ENCODE measurements at places on chromosomes 7 and 10.

DNA sequence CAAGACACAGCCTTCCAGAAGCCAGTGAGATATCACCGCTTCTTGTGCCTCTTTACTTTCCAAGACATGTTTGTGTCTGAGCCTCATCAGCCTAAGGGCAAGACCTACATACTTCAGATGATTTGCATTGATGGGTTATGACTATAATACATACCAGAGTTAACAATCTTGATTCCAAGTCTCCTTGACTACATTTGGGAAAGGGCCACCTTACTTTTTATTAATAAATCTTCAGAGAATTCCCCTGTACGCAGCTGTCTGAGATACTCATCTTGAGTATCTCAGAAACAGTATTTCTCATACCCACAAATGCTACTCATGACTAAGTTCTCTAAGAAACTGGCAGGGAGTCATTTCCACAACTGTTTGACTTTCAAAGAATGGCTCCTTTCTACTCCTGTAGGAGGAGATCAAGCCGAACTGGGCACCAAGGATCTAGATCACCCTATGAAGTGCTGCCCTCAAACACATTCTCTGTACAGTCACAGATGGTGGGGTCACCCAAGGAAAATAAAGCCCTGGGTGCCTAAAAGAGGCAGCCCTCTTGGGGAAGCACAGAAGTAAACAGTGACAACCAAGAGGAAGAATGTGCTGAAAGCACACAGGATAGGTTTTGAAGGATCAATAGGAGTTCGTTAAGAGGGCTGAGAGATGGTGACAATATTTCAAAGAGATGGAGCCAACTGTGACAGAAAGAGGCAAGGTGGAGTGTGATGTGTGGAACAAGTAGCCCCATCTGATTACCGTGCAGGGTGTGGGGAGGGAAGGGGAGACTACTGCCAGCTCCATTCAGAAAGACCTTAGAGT lies 138.9 kb downstream of the JAZF1 start:
- DNase-seq = no peak

DNA sequence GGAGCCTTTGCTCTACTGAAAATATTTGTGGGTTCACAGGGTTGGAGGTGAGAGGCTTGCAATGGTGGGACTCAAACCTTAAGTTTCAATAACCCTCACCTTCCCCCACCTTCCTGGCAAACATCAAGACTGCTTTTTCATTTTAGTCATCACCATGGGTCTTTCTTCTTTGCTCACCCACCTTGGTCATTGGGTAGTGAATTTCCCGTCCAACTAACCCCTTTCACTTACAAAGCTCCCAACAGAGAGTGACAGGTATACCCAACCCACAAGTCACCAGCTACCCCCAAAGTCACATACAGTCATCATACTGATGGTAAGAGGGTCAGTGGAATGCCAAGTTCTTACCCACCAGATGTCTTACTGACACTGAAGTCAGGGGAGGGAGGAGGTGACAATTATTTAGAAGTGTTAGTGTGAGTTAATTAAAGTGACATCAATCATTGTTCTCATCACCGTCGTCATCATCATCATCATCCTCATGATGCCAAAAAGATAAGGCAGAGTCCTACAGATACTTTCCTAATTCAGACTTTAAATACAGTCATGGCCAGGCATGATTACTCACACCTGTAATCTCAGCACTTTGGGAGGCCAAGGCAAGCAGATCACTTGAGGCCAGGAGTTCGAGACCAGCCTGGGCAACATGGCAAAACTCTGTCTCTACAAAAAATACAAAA lies 49.0 kb downstream of the PIK3AP1 start:
- peak; percentile 49 for DNase-seq

DNA sequence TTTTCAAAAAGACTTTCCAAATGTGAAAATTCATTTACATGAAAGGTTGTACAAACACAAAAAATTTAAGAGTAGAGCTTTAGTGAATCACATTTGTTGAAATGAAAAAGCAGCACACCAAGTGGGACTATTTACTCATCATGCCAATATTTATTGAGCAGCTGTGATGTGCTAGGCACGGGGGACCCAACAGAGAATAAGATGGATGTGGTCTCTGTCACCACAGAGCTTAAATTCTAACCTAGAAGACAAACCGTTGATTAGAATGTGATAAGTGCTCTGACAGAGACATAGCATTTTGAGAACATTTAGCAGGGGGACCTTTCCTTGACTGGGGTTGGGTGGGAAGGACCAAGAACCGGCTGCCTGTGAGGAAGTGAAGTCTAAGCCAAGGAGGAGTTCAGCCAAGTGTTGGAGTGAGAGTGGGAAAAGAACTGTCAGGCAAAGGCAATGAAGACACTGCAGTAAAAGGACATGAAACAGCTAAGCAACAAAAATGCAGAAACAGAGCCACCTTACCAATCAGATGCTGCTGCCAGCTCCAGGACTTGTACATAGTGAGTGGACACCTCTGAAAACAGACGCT lies 19.1 kb downstream of the ADAM12 start:
- no peak for DNase-seq

DNA sequence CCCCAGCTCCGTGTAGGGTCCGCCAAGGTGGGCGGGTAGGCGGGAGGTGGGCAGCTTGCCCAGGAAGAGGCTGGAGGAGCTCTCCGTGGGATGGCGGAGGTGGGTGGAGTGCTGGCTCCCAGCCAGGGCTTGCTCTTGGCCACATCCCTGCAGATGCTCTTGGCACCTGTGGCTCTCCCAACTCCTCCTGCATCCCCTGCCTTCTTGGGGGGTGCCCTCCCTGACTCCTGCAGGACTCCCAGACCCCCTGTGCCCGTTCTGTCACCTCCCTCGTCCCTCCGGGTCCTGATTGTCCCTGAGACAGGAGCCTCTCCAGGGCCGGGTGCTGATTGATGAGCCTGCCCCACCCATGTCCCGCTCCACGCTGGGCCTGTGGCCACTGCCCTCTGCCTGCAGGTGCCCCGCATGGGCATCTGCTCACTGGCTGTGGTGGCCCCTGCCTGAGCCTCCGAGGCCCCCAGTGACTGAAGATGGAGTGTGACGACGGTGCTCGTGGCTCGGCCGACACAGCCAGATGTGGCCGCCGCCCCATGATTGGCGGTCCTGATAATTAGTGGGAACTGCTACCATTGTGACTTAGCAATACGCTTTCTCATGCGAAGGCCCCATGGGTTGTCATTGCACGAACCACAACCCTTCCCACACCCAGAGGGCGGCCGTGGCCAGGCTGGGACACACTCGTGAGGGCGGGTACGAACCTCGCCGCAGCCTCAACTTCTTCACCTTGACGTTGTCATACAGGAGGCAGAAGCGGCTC lies 23.6 kb downstream of the CFAP46 start:
- no peak for DNase-seq

Data from CD4-positive, alpha-beta T cell treated with Interleukin-4 for 1 hour (primary cell).